ENCODE measurements at places on chromosomes 11 and 22.

- no peak for DNase-seq
These were observed 427.5 kb upstream of the CCDC90B start for GRCh38 chr11:83713708-83714107.

DNA sequence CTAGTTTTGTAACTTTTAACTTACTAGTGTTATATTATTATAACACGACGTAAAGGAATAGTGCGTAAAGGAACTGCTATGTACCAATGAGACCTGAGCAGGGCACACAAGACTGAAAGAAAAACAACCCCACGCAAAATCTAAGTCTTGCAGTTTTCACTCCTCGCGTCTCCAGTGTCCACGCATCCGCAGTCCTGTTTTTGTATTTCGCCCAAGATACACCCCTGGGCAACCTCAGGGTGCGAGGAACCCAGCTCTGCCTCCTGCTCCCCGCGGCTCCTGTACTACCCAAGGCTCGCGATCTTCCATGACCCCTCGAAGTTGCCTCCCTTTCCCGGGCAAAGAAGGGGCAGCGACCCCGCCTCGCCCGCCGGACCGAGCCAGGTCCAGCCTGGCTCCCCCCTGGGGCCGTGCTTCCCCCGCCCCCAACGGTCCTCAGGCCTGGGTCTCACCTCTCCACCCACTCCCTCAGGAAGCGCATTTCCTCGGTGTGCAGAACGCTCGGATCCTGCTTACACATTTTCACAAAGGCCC, 393 bp downstream of the ST13 start:
- DNase-seq, result no peak

GRCh38 chr11:77055101-77055561, 11.6 kb upstream of the CAPN5 start:
- no peak for DNase-seq

DNA sequence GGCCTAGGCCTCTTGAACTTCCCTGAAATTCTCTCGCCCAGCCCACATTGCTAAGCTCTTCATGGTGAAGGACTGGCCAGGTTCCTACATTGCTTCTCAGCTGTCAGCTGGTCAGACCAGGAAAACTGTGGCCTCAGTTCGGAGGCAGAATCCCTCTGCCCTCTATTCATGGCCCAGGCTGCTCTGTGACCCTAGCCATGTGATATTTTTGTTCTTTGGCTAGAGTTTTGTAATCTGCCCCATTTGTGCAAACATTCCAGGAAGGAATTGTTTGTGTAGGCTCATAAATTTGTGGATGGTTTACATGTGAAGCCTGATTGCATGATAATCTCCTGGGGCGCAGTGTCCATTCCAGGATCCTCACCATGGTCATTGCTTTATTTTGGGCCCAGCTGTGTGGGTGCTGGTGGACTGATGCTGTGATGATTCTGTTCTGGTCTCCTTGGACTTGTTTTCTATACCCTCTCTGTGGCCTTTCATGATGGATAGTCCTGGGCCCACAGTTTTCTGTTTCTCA, 149.1 kb upstream of the E2F8 start:
- no peak for DNase-seq

DNA sequence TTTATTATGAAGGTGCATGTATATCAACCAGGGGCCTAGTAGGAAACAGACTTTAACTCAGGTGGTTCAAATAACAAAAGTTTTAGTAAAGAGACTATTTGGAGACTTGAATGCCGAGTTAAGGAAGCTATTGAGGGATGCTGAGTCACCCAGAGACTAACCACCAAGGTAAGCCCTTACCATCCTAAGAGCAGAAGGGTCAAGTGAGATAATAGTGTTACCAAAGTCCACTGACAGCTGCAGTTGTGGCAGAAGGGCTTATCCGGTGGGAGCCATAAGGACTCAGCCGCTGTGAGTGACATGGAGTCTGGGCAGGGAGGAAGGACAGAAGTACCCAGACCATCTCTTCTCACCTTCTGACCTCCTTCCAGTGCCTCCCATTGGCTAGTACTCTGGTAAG, 134.0 kb downstream of the INSC start:
- no peak for DNase-seq

DNA sequence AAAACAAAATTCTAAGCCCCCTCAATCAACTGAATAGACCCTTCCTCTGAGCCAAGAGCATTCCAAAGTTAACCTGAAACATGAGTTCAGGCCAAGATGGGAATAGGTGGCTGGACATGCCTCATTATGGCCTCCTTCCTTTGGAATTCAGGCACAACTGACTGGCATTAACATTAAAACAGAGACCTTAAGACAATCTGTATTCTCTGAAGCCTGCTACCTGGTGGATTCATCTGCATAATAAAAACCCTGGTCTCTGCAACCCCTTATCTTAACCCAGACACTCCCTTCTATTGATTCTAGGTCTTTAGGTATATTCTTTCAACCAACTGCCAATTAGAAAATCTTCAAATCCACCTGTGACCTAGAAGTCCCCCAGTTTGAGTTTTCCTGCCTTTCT, 66.3 kb downstream of the JRKL start:
- no peak for DNase-seq

DNA sequence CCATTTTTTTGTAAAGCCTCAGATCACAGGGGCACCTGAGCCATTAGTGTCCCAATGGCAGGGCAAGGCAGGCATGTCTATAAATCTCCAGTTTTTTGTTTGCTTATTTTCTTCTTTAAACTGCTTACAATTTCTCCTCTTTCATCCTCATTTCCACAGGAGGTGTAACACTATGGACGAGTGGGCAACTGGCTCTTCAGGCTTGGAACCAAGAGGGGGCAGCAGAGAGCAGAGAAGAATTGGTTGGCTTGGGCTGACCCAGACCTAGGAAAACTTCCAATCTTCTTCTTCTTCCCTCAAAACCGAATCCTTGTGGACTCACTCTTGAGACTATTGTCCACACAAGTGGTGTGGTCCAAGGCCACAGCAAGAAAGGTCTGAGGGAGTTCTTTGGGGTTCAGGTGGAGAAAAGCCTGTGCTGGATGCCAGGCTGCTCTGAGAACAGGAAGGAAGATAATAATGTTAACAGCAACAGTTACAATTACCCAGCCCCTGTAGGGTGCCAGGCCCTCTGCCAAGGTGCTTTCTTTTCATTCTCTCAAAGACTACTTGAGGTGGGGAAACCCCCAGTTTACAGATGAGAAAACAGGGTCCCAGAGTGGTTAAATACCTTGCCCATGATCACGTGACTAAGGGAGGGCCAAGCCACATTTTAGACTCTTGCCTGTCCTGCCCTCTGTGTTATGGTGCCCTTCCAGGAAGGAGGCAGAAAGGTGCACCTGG, 70.7 kb upstream of the E2F8 start:
- DNase-seq, result peak; percentile 44

DNA sequence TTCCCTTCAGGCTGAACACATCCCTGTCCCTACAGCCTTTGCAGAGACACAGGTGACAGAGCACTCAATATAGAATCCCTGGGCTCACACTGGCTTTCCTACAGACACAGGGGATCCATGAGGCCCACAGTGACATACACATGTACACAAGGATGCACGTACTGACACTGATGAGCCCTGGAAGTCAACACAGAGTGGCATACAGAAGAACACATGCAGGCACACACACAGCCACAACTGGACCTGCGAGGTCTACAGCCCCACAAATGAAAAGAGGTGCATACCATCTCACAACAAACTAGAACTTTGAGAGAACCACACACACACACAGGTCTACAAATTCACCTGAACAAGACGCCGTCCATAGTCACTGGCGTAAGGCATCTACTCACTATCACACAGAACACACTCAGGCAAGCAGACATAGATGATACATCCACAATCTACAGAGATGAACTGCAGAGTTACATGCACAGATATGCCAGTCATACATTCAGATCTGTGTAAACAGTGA, 3.5 kb upstream of the ZNF74 start:
- no peak for DNase-seq

GRCh38 chr11:46391578-46392420, at the start of gene CHRM4:
CHRM4 (minus strand) TSS chr11:46391776; CDS start chr11:46386557, 5,219 bp downstream.
- DNase-seq, result peak; percentile 83

- no peak for DNase-seq
These were observed 35.7 kb downstream of the CELSR1 start for GRCh38 chr22:46501701-46502100.

- DNase-seq, result peak; percentile 77
These were observed 36.2 kb downstream of the DLG2 start for GRCh38 chr11:85590848-85591483.

DNA sequence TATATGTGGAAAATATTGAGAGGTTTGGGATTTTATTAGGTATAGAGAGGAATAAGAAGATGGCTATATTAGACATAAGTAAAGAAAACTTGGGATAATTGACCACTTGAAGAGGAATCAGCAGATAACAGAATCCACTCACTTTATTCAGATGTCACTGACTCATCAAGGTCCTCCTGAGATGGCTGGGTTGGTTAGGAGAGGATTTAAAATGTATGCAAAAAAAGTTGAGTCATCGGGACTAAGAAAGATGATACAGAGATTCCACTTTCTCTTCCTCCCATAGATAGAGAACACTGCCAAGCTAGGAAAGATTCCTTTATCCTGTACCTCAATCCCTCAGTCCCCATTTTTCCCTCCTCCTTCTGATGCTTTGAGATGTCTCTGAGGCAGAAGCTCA, at the start of gene OR6A2:
Gene OR6A2, minus strand, starts transcription at position 288 of the 400 bp plus-strand sequence. CDS start 3,981 bp downstream, outside the sequence.
- DNase-seq, result no peak

DNA sequence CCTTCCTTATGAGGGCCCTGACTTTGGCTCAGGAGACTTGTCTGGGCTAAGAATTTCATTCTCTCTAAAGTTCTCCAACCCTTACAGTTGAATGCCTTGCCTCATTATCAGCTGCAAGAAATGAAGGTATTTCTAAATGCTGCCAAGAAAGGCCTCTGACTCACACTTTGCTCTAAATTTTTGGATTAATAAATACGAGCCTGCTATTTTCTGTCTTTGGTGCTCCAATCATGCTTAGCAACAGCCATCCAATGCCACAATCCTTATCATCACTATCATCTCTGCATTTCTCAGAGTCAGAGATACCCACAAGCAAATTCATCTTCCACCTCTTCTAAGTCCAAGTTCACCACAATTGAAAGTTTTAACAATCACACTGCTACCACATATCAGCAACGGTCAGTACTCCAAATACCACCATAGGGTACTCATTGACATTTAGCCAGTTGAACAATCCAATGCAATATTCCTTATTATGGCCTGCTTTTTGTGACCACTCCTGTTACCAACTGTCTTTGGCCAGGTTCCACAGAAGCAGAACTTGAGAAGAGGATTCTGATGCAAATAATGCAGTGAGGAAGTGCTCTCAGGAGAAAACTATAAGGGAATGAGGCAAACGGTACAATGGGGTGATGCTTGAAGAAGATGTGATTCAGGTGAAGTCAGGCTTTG, 5.7 kb downstream of the PATE2 start:
- DNase-seq, result no peak

GRCh38 chr22:20267441-20268278, 458 bp downstream of the RTN4R start:
- no peak for DNase-seq

GRCh38 chr11:1597331-1597993, 632 bp downstream of the KRTAP5-2 start:
- DNase-seq, result peak; percentile 72

- DNase-seq, result no peak
These were observed 712 bp downstream of the CERK start for GRCh38 chr22:46737105-46737975.

- no peak for DNase-seq
These were observed 298.8 kb downstream of the TBC1D22A start for GRCh38 chr22:47061226-47061625.

GRCh38 chr22:39546889-39547586, 14.5 kb upstream of the RPS19BP1 start:
- DNase-seq, result no peak

GRCh38 chr11:62577046-62577714, 3.5 kb upstream of the EEF1G start:
- DNase-seq, result no peak

- no peak for DNase-seq
These were observed 617.7 kb downstream of the OPCML start for GRCh38 chr11:132914600-132914999.

DNA sequence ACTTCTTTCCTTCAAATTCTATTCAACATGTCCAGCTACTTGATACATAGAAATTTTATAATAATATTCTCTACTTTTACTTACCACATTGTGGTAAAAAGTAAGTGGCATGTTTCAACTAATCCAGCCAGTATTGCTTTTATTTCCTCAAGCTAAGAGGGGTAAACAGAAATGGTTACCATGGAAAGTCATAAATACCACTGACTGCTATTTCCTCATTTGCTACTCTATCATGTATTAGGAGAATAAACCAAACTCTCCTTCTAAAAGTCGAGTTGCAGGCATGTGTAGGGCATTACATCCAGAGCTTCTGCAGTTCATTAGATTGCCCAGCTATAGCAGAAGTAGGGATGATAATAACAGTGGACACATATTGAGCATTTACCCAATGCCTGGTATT, 208.4 kb downstream of the MAML2 start:
- no peak for DNase-seq

- no peak for DNase-seq
These were observed 86.0 kb downstream of the RPS6KA4 start for GRCh38 chr11:64444838-64445441.

DNA sequence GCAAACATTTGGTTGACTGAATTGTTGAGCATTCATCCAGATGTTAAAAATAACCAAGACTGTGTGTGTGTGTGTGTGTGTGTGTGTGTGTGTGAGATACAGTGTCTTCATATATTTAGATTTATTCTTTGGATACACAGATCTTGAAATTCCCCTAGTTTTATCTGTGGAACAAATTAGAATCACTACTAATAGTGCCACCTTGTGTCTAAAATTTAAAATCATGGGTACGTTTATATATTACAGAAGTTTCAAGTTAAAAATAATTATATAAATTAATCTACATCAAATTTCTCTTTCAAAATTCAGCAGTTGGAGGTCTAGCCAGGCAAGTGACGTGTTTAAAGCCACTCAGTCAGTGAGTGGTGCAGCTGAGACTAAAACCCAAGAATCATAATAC, 1566.2 kb upstream of the TENM4 start:
- peak; percentile 10 for DNase-seq

GRCh38 chr11:83819931-83820549, 533.9 kb upstream of the CCDC90B start:
- DNase-seq, result peak; percentile 81

DNA sequence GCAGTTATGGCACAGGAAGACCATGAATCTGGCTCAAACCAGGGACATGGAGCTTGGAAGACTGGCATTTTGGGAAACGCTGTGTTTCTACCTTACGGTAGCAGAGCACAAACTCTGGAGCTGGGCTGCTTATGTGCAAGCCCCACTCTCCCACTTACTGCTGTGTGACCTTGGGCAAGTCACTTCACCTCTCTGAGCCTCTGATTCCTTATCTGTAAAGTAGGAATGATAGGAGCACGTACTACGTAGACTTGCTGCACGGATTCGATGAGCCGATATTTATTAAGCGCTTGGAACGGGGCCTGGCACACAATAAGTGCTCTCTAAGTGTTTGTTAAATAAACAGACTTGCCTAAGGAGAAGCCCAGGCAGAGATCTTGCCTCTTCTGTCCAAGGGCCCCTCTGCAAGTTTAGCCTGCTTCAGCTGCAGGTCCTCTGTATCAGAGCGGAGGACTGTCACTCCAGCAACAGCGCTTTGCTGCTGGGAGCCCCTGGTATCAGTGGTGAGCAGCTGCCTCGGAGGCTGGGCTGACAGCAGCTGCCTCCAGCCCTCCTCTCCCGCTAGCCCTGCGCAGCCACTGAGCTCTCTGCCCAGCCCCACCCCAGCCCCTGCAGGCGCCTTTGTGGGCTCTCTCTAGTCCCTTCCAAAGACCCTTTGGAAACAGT, 96.9 kb upstream of the ANO1 start:
- DNase-seq, result no peak

GRCh38 chr11:10375280-10375971, 70.6 kb downstream of the ADM start:
- DNase-seq, result no peak

GRCh38 chr11:13247606-13248296, 29.8 kb upstream of the BMAL1 start:
- DNase-seq, result no peak
